Small intestine (tissue), 16 donors: ENCODE measurements at places on chromosomes 16 and 17.

GRCh38 chr17:46092991-46093390 is 93.9 kb downstream of the STH start:
- no peak for DNase-seq

GRCh38 chr17:74430385-74430705 is 1.5 kb upstream of the GPRC5C start:
- no peak for DNase-seq

GRCh38 chr17:74274060-74274708 is at the start of gene DNAI2:
Gene DNAI2, plus strand, starts transcription at chr17:74274234. Its CDS starts 7,584 bp downstream, at chr17:74281818.
- DNase-seq = no peak

DNA sequence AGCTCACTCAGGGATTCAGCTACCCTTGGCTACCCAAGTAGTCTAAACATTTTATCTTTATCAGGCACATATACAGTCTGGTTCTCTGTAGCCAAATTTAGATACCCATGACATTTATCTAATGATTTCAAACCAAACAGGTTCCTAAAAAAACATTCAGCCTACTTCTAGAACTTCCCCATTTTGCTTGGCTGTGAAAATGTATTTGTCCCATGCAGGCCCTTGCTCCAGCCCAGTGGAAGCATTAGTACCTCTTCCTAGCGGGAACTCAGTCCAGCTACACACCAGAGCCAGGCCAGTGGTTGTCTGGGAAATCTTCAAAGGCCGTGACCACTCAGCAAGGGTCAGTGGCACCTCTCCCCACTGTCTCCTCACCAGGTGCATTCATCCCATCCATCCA is 26.2 kb upstream of the NAGLU start:
- no peak for DNase-seq

DNA sequence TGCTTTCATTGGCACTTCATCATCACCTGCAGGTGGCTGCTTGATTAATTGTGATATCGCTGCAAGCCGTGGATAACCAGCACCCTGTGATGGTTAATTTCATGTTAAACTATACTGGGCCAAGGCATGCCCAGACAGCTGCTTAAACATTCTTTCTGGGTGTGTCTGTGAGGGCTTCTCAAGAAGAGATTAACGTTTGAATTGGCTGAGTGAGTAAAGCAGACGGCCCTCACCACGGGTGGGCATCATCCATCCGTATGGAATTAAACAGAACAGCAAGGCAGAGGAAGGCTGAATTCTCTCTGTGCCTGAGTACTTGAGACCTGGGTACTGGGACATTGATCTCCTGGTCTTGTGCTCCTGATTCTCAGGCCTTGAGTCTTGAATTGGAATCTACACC is 7.1 kb upstream of the ZNF213 start:
- DNase-seq = no peak
